ENCODE measurements at places on chromosomes 16 and 17.

DNA sequence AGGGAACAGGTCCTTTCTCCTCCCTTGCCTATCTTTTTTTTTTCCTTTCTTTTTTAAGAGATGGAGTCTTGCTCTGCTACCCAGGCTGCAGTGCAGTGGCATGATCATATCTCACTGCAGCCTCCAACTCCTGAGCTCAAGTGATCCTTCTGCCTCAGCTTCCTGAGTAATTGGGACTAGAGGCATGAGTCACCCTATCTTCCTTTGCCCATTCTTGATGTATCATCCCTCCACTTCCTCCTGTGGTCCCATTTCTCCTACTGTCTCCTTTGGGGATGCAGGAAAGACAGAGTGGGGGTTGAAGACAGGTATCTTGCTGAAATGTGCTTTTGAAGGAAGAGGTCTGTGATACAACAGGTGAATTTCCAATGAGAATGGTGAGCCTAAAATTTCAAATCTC, 5.5 kb downstream of the MYO19 start:
- no peak for DNase-seq

DNA sequence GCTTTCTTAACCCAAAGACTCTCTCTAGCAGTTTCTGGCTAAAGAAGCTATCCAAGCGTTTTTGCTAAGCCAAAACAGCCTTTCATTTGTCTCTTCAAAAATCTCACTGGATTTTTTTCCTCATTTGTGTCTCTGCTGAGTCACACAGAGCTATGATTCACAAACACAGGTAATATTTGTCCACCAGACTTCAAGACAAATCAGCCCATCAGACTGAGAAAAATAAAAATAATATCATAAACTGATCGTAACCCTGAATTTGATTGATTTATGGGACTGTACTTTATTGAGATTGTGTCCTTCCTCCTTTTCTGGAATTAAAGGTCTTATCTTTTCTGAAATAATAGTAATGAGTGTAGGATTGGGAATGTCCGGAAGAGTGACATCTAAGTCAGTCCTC, 25.8 kb downstream of the TRIM16 start:
- no peak for DNase-seq

DNA sequence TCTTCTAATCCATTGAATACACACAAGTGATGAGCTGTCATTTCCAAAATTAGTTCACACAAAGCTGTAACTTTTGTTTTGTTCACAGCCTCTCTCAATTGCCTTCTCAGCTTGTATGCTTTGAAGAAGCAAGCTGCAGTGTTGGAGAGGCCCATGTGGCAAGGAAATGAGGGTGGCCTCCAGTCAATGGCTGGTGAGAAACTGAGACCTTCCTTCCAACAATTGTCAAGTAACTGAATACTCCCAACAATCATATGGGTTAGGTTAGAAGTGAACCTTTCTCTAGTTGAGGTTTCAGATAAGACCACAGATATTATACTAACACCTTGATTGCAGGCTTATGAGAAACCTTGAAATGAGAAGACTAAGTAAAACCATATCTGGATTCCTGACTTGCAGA, 82.4 kb upstream of the SOX9 start:
- no peak for DNase-seq

- DNase-seq: peak; percentile 9
Measured at GRCh38 chr17:79089720-79090442, 15.3 kb downstream of the ENGASE start.

- DNase-seq: no peak
Measured at GRCh38 chr17:32943647-32944191, 15.8 kb downstream of the TMEM98 start.

Measured in NCI-H1694 treated with DMSO at 0.1 percent for 48 hours (cell line).